ENCODE measurements at places on chromosomes 7 and 10. TPM values are rescaled to one million over a fixed set of nuclear protein-coding genes. Genes with fewer than 3 reads are reported as not detected.

CALHM3 gene
- total RNA-seq: not detected

HECW1 gene
- total RNA-seq: not detected

DNA sequence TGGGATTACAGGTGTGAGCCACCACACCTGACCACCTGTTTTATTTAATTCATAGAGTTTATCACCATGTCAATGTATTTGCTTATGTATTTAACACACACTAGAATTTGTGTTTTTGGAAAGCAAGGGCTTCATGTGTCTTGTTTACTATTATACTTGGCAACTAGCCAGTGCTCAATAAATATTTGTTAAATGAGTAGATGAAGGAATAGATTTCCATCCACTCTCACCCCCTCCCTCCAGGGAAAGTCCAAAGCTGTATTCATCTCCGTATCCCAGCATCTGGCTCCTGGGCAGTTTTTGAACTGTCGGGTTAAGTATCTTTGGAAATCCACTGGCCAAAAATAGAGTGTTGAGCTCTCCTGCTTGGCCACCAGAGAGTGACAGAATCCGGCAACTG, 4.6 kb upstream of the RADIL start:
- no peak for DNase-seq
- no peak overlapping the region for H3K4me3 ChIP-seq
- H3K4me1 ChIP-seq: no peaks in the 10 kb centered on the region
- H3K27ac ChIP-seq: no peak overlapping the region
- H3K27me3 ChIP-seq: peaks cover 2% of the 10 kb centered on the region
- H3K36me3 ChIP-seq: no peaks in the 10 kb centered on the region

BZW2 gene
- 82.9 TPM for total RNA-seq

- H3K4me1 ChIP-seq: peaks cover 1% of the 10 kb centered on the region
- H3K36me3 ChIP-seq: no peaks in the 10 kb centered on the region
- no peak for DNase-seq
- no peak overlapping the region for H3K4me3 ChIP-seq
Measured at GRCh38 chr10:17113889-17114540, 15.6 kb downstream of the CUBN start.

GCK gene
- 2.3 TPM for total RNA-seq

DNA sequence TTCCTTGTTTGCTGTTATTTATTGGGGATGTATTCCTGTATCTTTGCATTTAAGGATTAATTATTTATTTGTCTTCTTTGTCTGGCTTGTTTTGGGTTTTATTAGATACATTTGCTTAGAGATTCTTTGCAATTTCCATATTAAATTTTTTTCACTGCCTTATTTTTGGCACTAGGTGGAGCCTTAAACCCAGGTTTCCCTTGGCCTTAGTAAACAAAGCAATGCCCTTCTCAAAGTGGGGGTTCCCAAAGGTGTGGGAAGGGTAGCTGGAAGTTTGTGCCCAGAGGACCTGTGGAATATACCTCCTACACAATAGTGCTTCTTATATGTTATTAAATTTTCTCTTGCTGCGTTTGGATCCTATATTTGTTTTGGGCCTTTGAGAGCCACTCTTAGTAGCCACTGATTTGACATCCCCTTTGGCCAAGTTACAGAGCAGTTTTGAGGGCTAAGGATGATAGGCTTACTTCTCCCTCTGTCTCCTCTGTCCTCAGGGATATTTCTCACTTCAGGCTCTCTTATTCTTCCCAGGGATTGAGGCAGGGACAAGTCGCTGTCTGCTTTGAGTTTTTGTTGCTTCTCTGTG, 162.3 kb downstream of the ITGB1 start:
- peaks cover 7% of the 10 kb centered on the region for H3K27me3 ChIP-seq
- no peak overlapping the region for H3K4me3 ChIP-seq
- no peak overlapping the region for H3K27ac ChIP-seq
- H3K4me1 ChIP-seq: no peaks in the 10 kb centered on the region

DNA sequence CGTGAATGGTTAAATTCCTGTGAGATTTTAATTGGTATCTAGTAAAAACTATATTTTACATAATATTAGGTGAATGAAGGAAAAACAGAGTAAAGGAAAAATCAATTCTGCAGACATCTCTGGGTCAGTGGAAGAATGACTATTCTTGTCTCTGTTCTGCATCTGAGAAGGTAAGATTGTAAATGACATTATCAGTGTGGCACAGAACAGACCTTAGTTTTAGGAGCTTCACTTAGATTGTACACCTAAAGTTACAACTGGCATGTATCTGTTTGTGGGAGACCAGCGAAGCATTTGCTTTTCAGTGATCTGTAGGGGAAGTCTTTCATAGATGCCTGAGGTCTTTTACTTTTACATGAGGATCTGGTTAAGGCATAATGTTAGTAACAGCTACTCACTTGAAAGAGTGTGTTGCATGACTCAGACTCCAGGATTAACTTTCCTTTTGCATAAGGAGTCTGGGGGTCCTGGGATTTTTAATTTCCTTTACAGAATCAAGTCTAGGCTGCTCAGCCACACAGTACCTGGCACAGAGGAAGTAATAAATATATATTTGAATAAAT, 56.2 kb downstream of the JMJD1C start:
- no peaks in the 10 kb centered on the region for H3K36me3 ChIP-seq
- no peaks in the 10 kb centered on the region for H3K27me3 ChIP-seq
- no peak overlapping the region for H3K4me3 ChIP-seq
- no peak for DNase-seq
- peaks cover 9% of the 10 kb centered on the region for H3K4me1 ChIP-seq

CLRN3 gene
- total RNA-seq: not detected

DNA sequence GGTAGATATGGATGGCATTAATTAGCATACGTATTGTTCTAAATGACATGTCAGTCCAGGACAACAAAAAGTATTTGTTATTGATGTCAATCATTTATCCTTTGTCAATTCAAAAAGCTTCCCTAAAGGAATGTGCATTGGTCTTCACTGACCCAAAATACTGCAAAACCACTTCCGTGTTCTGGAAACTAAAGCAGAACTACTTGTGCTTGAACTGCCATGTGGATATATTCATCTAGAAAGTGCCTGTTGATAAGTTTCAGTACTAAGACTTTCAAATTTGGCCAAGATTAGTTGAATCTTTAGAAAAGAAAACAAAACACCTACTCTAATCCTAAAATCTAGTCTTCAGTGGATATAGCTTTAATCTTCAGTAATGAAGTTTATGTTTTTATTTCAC, 242.1 kb upstream of the PPP1R3A start:
- H3K27me3 ChIP-seq: no peaks in the 10 kb centered on the region
- H3K4me1 ChIP-seq: no peaks in the 10 kb centered on the region
- no peak overlapping the region for H3K27ac ChIP-seq
- H3K36me3 ChIP-seq: no peaks in the 10 kb centered on the region
- H3K4me3 ChIP-seq: no peak overlapping the region
- DNase-seq: no peak

- H3K4me1 ChIP-seq: no peaks in the 10 kb centered on the region
- no peak overlapping the region for H3K27ac ChIP-seq
- peaks cover 27% of the 10 kb centered on the region for H3K27me3 ChIP-seq
- no peak overlapping the region for H3K4me3 ChIP-seq
- no peak for DNase-seq
Measured at GRCh38 chr10:88442716-88443115, 140.4 kb downstream of the RNLS start.

DNA sequence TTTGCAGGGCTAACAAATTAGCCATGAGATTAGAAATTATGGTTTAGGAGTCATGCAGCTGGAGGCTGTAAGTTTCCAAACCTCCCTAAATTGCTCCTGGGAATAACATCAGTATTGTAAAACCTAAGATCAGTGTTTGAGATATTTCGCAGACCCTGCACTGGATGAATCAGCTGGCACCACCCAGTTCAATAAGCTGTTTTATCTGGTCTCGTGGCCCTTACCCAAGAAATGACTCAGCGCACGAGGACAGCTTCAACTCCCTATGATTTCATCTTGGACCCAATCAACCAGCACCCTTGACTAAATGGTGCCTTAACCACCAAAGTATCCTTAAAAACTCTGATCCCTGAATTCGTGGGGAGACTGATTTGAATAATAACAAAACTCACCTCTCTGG, 482.0 kb upstream of the PCDH15 start:
- H3K36me3 ChIP-seq: no peaks in the 10 kb centered on the region
- H3K4me1 ChIP-seq: no peaks in the 10 kb centered on the region
- no peak overlapping the region for H3K4me3 ChIP-seq

FOXI2 gene
- not detected for total RNA-seq

DNA sequence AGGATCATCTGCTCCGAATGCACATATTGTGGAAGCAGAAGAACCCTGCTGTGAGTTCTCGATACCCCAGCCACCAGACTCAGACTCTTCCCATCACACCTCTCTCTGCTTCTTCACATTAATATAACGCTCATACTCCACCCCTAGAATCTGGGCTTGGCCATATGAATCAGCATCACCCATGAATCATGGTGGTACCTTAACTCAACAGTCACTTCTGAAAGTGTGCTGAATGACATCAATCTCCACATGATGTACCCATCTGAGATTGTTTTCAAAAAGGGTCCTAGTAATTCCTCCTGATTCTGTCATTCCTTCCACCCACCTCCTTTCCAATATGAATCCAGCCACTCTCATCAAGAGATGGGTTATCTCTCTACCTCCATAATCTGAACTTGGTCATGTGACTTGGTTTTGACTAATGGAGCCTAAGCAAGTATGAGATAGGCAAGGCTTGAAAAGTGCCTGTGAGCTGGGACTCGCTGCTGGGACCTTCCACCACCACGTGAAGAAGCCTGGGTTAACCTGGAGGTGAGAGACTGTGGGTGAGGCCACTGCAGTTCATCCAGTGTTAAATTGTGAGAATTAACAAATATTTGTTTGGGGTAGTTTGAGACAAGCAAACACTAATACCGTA, 15.4 kb downstream of the YWHAG start:
- no peak overlapping the region for H3K4me3 ChIP-seq
- peak overlapping the region; percentile 10 for H3K27ac ChIP-seq
- H3K36me3 ChIP-seq: peaks cover 78% of the 10 kb centered on the region
- H3K27me3 ChIP-seq: no peaks in the 10 kb centered on the region
- H3K4me1 ChIP-seq: peaks cover 56% of the 10 kb centered on the region
- DNase-seq: no peak

HABP2 gene
- total RNA-seq: not detected

GRCh38 chr7:2105917-2106316, 126.8 kb downstream of the MAD1L1 start:
- peaks cover 3% of the 10 kb centered on the region for H3K36me3 ChIP-seq
- peaks cover 23% of the 10 kb centered on the region for H3K4me1 ChIP-seq
- H3K27me3 ChIP-seq: no peaks in the 10 kb centered on the region

SSC4D gene
- 0.71 TPM for total RNA-seq

DNA sequence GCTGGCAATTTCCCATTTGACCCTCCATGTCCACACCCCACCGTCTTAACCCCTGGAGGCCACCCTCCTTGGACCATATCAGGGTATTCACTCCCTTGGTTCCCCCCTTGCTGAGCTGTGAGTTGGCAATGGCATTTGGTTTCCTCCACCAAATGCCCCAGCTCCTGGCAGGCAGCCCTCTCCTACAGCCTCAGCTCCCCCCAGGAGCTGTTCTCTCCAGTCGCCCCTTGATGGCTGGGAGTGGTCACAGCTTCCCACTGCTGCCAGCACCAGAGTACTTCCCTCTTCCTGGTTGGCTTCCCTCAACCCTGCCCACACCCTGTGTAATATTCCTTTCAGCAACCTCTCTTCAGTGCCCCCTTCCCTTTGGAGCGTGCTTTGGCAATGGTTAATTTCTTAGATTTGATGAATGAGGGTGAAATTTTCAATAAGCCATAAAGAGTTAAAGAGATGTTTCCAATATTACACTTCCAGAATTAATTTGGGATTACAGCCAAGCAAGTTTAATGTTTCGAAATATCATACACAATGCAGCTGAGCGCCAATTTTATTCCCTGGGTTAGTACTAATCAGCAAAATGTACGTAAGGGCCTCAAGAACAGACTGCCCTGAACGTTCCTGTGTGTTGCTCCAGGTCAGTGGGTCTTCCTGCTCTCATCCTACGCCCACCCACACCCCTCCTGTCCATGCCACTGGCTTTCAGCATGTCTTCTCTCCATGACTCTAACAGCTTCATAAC, 207.1 kb upstream of the NFE2L3 start:
- H3K27ac ChIP-seq: no peak overlapping the region
- H3K27me3 ChIP-seq: no peaks in the 10 kb centered on the region
- no peak overlapping the region for H3K4me3 ChIP-seq
- no peak for DNase-seq
- peaks cover 9% of the 10 kb centered on the region for H3K36me3 ChIP-seq
- peaks cover 23% of the 10 kb centered on the region for H3K4me1 ChIP-seq

IQUB gene
- 0.25 TPM for total RNA-seq

DNA sequence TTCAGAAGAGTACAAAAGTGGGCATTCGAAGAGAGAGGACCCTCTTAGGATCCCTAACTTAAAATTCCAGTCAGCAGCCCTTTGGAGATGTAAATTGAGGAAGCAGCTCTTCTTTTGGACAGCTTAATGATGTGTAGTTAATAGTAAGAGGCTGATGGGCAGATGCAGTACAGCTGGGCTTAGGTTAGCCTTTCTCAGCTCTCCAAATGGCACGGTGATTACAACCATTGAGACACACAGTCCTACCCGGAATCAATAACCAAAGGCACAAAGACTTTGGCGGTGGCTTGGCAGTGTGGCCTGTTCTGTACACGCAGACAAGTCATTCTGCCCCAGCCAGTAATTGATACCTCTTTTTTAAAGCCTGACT, 26.8 kb downstream of the GAD2 start:
- no peak overlapping the region for H3K4me3 ChIP-seq
- H3K27ac ChIP-seq: no peak overlapping the region
- DNase-seq: no peak
- no peaks in the 10 kb centered on the region for H3K4me1 ChIP-seq
